ENCODE measurements at places on chromosomes 4 and X.

- no peak for DNase-seq
Measured at GRCh38 chrX:18353931-18354368, 538 bp downstream of the SCML2 start.

DNA sequence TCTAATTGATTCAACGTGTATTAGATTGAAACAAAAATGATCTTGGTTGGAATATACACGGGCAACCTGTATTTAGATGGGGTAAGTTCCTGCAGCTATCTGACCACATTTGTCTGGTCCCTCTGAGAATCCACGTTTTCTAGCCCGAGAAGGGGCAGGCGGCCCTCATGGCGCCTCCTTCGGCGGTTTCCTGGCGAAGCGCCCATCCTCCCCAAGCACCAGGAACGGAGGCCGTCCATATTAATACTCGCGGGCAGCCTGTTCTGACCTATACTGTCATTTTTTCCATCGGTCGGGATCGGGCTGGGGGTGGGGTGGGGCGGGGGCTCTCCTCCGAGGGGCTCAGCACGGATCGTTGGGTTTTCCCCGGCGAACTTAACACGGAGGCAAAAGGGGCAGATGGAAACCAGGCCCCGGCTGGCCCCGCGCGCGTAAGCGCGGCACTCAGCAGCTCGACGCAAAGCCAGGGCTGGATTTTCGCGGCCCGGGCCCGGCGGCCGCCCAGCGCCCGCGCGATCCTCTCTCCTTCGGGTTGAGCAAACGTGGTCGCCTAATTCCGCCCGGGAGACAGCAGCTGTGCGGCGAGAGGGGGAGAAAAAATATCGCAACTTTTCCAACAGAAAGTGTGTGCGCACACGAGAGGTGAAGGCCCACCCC lies 77.2 kb upstream of the BCOR start:
- peak; percentile 66 for DNase-seq

DNA sequence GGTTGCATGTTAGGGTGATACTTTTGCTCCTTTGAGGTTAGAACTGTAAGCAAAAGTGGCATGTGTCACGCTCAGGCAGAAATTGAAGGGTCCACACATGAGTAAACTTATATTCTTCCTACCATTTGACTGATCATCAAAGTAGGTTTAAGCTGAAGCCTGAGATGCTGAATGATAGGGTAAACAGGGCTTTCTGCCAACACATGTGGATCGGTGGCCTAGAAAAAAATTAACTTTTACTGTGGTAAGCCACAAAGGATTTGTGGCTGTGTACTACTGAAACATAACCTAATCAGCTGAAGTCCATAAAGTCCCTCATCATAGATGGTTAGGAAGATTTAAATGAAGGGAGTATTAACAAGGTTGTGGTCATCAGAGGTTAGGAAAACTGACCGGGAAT lies 1070.1 kb downstream of the STPG2 start:
- no peak for DNase-seq

GRCh38 chrX:115941388-115941787 lies 229.2 kb upstream of the AGTR2 start:
- no peak for DNase-seq

DNA sequence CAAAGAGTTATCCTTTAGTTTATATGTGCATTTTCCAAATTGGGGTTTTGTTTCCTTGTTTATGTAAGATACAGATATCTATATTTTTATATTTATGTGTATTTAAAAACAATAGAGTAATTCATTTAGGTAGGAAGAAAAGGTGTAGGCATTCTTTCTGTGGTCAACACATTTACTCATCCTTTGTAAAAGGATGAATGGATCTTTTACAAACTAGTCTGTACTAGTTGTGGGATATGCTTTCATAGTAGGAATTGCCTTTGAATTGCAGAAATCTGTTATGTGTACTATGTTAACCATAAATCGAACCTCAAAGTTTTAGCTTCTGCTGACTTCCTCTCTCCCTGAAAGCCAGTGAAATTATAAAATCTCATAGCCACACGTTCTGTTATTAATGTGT lies 128.5 kb downstream of the REPS2 start:
- DNase-seq: no peak

- peak; percentile 9 for DNase-seq
Measured at GRCh38 chrX:12390301-12390700, 252.0 kb downstream of the FRMPD4 start.

DNA sequence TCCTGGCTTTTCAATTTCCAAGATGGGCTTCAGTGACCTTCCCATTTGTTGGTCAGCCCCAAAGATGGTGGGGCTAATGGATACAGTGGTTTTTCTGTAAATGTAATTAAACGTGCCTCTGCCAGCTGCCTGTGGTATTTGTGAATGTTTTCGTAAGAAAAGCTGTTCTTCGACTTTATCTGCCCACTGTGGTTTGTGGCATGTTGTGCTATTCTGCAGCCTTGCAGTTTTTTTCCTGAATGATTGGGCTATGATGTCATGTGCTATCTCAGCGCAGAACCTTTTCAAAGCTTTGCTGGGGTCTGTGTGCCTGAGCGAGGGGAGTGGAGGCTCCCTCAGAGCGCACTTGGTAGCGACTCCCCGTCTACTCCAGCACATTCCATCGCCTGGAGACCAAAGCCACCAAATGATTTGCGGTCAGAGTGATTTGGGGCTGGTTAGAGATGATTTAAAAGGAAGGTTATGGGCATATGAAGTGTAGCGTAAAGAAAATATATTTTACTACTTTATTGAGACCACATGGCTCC lies 137.5 kb downstream of the PALLD start:
- DNase-seq: peak; percentile 95

DNA sequence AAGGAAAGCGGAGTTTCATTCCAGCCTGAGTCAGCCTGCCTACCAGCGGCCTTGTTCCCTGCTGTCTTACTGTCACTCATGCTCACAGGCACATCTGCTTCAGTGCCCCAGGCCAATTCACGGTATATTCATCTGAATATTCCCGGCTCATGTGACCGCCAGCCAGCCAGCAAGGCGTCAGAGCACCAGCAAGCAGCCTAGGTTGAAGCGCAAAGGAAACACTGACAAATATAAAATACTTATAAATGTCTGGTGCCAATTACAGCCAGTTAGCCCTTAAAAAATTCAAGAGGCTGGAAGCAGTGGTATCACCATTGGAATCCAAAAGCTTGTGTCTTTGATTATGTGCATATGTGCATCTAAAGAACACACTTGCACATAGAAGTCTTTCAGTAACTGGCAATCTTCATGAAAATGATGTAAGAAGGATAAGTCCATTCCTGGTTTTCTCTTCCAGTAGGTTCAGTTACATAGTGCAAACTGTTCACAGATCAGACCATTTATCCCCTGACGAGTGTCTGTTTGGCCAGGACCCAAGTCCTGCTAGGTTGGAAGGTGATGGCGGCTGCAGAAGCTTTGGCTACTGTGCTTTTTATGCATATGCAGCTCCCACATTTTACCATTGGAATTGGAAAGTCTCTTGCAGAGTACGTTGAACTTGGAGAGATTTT lies 61.3 kb downstream of the LUZP4 start:
- DNase-seq: no peak

DNA sequence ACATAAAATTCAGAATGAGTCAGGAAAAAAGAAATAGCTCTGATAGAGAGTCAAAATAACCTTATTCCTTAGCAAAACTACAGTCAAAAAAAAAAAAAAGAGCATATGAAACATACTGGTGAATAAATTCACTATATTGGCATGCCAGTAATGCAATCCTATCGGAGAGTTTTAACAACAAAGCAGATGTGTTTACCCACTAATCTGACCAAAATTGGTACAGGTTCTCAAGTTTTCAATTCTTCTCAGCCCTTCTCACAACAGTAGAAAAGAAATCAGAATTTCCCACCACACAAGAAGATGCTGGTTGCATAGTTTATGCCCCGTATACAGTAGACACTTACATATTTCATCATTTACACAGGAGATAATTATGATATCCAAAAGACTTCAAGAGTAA lies 59.4 kb downstream of the LCORL start:
- no peak for DNase-seq

DNA sequence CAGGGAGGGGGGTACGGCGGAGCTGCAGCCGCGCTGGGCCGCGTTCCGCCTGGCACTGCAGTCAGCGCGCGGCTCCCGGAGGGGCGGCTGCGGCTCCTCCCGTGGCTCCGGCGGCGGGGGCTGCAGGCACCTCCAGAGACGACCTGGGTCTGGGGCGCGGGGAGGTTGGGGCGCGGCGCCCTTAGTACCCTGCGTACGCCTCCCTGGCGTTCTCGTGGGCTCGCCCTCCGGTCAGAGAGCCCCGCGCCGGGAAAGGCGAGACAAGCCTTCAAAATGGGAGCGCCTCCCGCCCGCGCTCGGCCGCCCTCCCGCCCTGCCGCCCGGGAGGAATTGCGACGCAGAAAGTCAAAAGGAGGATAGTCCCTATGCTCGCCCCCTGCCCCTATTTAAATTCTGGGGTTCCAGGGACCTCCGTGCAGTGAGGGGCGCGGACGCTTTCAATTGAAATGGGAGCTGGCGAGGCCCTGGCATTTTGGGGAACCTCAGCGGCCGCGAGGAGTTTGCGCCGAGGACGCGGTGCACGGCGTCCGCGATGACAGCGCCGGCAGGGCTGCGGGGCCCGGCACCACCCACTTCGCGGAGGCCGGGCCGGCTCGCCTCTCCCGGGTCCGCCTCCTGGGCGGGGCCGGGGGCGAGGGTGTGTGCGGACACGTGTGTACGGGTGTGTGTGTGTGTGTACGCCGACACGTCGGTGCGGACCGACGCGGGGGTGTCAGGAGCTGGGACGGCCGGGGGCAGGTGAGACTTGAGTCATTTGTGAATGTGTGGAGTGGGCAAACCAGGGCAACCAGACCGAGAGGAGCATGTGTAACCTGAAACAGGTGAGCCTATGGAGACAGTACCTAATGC lies 544 bp downstream of the HERC3 start:
- DNase-seq: peak; percentile 60

- peak; percentile 66 for DNase-seq
Measured at GRCh38 chr4:118865091-118865708, 23.5 kb upstream of the SYNPO2 start.

DNA sequence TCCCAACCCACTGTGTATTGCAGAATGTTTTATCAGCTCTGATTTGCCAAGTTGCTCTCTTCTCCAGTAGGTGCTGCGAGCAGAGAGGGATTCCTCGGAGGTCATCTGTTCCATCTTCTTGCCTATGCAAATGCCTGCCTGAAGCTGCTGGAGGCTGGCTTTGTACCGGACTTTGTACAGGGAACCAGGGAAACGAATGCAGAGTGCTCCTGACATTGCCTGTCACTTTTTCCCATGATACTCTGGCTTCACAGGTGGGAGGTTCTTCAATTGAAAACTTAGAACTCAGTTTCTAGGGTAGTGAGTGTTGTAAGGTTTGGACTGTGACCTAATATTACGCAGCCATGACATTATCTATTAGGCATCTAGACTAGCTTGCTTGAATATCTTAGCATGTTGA lies 24.9 kb downstream of the AR start:
- DNase-seq: peak; percentile 28

GRCh38 chrX:48826135-48826875 lies at the start of gene ERAS:
TSS of gene ERAS (plus strand) at chrX:48826513. CDS start at chrX:48829124, 2,611 bp downstream.
- no peak for DNase-seq

- no peak for DNase-seq
Measured at GRCh38 chr4:15262396-15262795, 165.4 kb upstream of the C1QTNF7 start.

DNA sequence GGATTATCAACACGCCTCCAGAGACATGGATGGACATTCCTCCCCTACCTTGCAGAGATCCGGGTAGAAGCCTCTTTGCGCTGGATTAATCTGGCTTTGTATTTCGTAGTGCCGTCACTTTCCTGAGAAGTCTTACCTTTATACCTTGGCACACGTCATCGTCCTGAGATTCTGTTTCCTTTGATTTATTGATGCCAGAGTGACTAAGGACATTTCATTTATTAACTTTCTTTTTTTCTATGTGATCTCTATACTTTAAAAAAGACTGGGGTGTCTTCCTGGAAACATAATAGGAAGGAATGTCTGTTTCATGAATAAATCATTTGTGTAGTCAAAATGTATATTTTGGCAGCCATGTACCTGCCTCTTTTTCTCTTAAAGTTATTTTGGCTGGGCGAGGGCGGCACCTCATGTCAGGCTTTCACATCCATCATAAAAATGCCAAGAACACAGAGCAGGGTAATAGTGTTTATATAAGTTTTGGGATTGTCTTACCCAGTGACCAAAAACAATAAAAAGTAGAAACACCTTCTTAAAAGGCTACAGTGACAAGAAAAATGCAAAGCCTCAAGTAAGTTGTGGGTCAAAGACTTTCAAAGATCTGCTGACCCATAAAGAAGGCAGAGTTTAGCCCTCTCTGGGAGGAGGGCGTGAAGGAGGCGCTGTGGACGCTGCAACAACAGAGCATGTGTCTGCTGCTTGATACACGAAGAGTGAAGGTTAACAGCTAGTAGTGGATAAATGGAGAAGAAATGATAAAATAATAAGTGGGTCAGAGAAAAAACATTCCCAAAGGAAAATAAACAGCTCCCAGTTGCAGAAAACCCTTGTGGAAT lies 124.4 kb downstream of the SHROOM3 start:
- DNase-seq: peak; percentile 44

GRCh38 chr4:128241425-128241913 lies 46.1 kb downstream of the PGRMC2 start:
- peak; percentile 93 for DNase-seq

- DNase-seq: no peak
Measured at GRCh38 chr4:185997296-185997695, 71.7 kb upstream of the TLR3 start.

GRCh38 chr4:97866821-97867556 lies 276.3 kb downstream of the STPG2 start:
- no peak for DNase-seq

GRCh38 chr4:1501754-1502500 lies 95.7 kb upstream of the NKX1-1 start:
- DNase-seq: no peak

DNA sequence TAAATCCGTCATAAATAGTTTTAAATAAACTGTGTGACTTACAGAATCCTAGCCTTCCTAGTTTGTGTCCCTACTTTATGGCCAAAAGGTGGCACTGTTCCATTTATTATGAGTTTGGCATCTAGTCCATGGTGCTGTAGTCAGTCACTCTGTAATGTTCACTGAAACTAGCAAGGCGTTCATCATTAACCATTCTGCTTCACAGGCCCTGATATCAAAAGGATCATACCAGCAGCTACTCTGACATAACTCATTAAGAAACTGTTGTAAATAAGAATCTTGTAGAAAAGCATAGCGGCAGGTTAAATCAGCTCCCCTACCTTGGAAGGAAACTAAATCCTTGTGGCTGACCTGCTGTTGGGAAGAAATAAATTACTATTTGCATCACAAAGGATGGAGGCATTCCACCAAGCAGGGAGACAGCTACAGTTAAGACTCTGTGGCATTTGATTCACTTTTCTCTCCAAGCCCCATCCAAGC lies 919.6 kb upstream of the DIAPH2 start:
- DNase-seq: peak; percentile 1

GRCh38 chrX:108216405-108216804 lies 124.8 kb downstream of the ATG4A start:
- no peak for DNase-seq

- DNase-seq: no peak
Measured at GRCh38 chrX:70436343-70436742, 8.3 kb upstream of the DLG3 start.

DNA sequence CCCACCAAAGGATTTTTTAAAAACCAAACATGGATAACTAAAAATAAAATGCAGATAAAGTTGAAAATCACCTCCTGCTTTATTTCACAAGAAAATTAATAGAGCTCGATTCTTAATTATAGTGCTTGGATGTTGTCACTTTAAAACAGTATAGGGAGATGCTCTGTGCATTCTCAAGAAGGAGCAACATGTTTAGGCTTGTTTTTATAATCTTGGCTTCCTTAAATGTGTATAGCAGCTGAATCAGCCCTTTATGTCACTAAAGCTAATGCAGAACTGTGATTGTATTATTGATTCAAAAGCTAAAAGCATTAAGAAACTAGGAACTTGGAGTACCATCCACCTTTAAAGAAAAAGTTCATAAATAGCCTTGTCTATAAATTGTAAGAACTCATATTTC lies 12.9 kb downstream of the UTP3 start:
- DNase-seq: no peak

All from fibroblast of lung (primary cell).